ENCODE measurements at places on chromosomes 1 and 21.

GRCh38 chr1:228873709-228874108 is 138.4 kb downstream of the RHOU start:
- no peak for DNase-seq

GRCh38 chr1:34757386-34757785 is 2.2 kb upstream of the GJB4 start:
- DNase-seq: no peak

GRCh38 chr21:21029164-21029563 is 31.0 kb downstream of the NCAM2 start:
- no peak for DNase-seq

GRCh38 chr1:171869097-171869496 is 27.8 kb downstream of the DNM3 start:
- no peak for DNase-seq

DNA sequence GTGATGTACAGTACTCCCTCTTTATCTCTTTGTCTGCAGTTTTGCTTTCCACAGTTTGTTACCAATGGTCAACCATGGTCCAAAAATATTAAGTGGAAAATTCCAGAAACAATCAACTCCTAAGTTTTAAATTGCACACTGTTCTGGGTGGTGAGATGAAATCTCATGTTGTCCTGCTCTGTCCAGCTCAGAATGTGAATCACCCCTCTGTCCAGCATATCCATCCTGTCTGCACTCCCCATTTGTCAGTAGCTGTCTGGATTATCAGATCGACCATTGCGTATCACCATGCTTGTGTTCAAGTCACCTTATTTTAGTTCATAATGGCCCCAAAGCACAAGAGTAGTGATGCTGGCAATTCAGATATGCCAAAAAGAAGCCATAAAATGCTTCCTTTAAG is 118.2 kb upstream of the PDE4B start:
- no peak for DNase-seq

DNA sequence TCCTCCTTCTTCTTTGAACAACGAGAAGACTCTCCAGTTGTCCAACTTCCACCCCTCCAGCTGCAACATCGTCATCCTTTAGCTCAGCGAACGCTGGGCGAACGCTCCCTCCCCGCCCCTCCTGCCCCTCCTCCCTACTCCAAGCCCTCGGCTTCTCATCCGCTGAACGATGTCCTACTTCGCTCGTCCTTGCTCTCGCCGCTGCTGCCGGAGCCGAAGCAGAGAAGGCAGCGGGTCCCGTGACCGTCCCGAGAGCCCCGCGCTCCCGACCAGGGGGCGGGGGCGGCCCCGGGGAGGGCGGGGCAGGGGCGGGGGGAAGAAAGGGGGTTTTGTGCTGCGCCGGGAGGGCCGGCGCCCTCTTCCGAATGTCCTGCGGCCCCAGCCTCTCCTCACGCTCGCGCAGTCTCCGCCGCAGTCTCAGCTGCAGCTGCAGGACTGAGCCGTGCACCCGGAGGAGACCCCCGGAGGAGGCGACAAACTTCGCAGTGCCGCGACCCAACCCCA is at the start of gene BCAN:
TSS of gene BCAN (plus strand) at position 357 of the 504 bp plus-strand sequence. CDS start 3,938 bp downstream, outside the sequence.
- DNase-seq: no peak

GRCh38 chr21:39604951-39605350 is 7.8 kb upstream of the B3GALT5 start:
- no peak for DNase-seq

DNA sequence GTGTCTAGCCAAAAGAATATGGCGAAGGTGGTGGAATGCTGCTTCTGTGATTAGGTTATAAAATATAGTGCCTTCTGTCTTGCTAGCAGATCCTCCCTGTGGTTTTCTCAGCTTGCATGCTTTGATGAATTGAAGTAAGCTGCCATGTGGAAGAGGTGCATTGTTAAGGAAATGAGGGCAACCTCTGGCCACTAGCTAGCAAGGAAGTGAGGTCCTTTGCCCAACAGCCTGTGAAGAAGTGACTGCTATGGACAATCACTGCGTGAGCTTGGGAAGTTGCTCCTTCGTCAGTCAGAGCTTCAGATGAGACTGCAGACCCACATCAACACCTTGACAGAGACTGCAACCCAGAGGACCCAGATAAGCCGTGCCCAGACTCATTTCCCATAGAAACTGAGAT is 109.4 kb downstream of the GIPC2 start:
- no peak for DNase-seq

GRCh38 chr1:157274698-157275534 is 136.7 kb upstream of the ETV3 start:
- DNase-seq: no peak

GRCh38 chr1:42221952-42222606 is 57.5 kb upstream of the GUCA2A start:
- no peak for DNase-seq
